ENCODE measurements at places on chromosomes 11 and 22. TPM values are rescaled to one million over a fixed set of nuclear protein-coding genes. Genes with fewer than 3 reads are reported as not detected.

Gene RPUSD4
- 41.7 TPM for total RNA-seq

Gene GRIA4
- 58.5 TPM for total RNA-seq

Gene TBX1
- 2.4 TPM for total RNA-seq

Gene APOA1
- 626 TPM for total RNA-seq

Gene TMPRSS5
- 2.6 TPM for total RNA-seq

Gene HBG2
- not detected for total RNA-seq

Gene ASPHD2
- 2.4 TPM for total RNA-seq
